Islet precursor cell (in vitro differentiated cells): ENCODE measurements at places on chromosomes 4 and X.

GRCh38 chrX:13939741-13940597, 89.7 kb downstream of the GEMIN8 start:
- no peak for DNase-seq

- peak; percentile 58 for DNase-seq
Observed at GRCh38 chrX:18354369-18355223, at the start of gene SCML2. TSS of gene SCML2 (minus strand) at chrX:18354688. CDS start at chrX:18334071, 20,617 bp downstream.

- DNase-seq = no peak
Observed at GRCh38 chrX:100915562-100915961, 13.2 kb downstream of the XKRX start.

DNA sequence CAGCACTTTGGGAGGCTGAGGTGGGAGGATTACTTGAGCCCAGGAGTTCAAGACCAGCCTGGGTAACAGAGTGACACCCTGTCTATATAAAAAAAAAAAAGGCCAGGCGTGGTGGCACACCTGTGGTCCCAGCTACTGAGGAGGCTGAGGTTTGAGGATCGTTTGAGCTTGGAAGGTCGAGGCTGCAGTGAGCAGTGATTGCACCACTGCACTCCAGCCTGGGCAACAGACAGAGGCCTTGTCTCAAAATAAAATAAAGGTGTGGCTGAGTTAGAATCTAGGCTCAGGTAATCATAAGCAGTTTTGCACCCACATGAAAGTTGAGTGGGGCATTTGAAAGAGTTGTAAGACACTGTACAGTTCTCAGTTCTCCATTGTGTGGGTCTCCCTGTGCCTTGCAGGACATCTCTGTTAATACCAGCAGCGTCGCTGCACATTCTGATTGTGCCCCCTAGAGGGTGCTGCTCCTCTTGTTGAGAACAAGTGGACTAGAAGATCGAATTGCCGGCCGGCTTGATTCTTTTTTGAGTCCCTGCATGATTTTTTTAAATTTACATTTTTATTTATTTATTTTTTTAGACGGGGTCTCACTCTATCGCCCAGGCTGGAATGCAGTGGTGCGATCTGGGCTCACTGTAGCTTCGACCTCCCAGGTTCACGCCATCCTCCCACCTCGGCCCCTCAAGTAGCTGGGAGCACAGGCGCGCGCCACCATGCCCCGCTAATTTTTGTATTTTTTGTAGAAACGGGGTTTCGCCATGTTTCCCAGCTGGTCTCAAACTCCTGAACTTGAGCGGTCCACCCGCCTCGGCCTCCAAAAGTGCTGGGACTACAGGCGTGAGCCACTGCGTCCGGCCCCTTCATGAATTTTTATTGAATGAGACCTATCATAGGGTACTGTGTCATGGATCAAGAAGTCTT, 73.6 kb upstream of the RBMX start:
- DNase-seq = peak; percentile 86

- no peak for DNase-seq
Observed at GRCh38 chr4:1842993-1843448, 12.9 kb downstream of the LETM1 start.

DNA sequence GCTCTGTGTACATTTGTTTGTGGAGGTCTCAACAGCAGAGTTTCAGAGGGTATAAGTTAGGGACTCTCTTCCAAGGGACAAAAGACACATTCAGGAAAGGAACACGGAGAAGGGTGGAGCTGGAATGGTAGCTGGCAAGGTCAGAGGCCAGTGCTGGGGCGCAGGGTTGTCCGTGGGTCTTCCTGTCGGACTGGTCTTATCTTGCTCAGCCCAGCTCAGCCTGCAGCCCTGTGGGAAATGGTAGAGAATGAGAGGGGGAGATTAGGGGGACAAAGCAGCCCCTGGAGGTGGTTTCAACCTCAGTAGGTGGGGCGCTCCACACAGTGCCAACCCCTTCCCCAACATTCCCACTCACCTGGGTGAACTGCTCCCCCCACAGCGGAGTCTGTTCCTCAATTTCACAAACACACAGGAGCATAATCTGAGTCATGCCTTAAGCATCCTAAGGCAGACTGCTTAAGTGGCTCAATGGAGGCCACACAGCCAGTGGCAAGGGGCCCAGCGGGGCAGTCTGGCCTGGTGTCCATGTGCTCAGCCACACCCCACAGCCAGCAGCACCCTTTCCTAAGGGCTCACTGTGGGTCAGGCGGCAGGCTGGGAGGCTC, 6.9 kb upstream of the HDAC6 start:
- peak; percentile 88 for DNase-seq

DNA sequence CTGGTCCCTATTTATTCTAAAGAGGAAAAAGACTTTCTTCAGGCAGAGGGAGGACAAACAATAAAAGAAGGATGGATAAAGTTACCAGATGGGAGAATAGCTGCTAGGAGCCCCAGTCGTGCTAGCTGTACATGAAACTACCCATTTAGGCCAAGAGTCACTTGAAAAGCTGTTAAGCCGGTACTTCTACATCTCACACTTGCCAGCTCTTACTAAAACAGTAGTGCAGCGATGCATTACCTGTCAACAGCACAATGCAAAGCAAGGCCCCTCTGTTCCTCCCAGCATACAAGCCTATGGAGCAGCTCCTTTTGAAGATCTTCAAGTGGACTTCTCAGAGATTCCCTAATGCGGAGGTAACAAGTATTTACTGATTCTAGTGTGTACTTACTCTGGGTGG, 1138.8 kb downstream of the ARAP2 start:
- DNase-seq = peak; percentile 54

DNA sequence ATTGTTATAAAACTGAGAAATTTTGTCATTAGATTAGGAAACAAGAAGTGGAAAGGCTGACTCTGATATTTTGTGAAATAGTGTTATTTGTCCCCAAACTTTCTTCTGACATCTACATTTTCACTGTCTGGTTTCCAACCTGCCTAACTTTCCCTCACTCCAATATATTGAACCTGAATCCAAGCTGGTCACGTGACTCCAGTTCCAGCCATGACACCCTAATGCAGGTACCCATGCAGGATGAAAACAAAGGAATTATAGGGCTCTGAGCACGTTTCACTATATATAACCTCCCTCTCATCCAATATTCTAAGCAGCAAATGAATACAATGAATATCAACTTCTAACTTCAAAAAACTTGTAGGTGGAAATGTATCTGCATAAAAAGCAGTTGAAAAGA, 231.6 kb downstream of the TLL1 start:
- DNase-seq = no peak

GRCh38 chr4:1623400-1623799, 60.7 kb downstream of the FAM53A start:
- DNase-seq = no peak

DNA sequence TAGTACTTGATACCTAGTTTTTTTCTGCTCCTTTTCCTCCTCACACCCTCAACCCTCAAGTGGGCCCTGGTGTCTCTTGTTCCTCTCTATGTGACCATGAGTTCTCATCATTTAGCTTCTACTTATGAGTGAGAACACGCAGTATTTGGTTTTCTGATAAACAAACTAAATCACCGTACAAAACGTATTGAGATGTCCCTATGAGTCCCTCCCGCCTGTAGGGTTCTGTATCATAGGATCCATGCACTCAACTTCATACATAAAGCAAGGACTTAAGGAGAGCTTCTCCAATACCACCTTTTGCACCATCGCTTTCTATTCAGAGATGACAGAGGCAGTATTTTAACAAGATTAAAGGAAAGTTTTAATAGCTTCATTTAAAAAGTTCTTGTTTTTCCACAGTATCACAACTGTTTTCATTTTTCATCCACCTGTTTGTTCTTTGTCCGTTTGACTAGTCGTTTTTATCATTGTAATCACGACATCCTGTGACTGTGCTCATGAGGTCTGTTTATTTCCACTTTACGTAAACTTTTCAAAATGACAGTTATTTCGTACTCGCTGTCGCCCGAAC, 457 bp upstream of the RAB9A start:
- DNase-seq = no peak

DNA sequence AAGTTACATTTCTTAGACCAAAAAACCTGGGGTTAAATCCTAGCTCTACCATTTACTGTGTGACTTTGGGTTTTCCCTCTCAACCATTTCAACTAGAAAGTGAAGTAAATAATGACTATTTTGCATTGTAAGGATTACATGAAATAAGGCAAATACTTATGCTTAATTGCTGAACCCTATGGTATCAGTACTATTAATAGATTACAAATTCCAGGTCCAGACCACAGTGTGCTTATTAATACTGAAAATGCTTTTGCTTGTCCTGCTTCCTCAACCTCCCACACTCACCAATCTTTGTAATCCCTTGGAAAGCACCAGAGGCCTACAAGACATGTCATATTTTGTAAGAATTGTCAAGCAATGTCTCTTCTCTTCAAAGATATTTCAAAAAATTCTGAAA, 456.5 kb downstream of the SPOCK3 start:
- no peak for DNase-seq

- no peak for DNase-seq
Observed at GRCh38 chr4:43452948-43453347, 560.4 kb downstream of the GRXCR1 start.

DNA sequence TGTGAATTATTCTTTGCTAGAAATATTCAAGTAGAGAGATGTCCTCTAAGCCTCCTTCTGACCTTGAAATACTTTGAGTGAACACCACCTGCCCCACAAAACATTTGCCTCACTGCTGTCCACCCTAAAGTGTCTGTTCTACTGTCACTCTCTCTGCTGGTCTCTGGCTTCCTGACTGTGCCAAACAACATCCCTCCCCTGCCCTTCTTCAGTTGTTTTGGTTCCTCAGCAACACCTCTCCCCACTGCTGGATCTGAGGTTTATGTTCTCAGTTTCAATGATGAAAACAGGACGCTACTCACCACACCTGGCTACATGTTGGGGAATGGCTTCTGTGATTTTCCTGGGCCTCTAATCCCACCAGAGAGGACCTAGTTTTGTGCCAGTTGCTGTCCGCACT, 456.9 kb downstream of the BCOR start:
- DNase-seq = no peak

DNA sequence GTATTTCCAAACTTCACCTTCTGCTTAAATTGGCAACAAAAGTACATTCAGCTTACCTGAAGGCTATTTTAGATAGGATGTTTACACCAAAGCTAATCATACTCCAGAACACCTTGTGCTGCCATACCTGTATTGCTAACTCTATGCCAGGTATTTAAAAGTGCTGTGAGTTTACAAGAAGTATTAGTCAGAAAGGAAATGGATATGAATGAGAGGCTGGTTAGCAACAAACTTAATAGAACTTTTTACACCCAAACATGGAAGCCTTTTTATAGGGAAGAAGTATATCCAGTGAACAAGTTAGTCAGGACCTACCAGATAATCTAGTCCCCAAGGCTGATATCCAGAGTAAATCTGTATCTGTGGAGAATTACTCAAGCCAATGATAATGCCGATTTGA, 131.2 kb upstream of the SPRY1 start:
- no peak for DNase-seq

- peak; percentile 87 for DNase-seq
Observed at GRCh38 chr4:25859429-25860148, 3.2 kb downstream of the SEL1L3 start.

DNA sequence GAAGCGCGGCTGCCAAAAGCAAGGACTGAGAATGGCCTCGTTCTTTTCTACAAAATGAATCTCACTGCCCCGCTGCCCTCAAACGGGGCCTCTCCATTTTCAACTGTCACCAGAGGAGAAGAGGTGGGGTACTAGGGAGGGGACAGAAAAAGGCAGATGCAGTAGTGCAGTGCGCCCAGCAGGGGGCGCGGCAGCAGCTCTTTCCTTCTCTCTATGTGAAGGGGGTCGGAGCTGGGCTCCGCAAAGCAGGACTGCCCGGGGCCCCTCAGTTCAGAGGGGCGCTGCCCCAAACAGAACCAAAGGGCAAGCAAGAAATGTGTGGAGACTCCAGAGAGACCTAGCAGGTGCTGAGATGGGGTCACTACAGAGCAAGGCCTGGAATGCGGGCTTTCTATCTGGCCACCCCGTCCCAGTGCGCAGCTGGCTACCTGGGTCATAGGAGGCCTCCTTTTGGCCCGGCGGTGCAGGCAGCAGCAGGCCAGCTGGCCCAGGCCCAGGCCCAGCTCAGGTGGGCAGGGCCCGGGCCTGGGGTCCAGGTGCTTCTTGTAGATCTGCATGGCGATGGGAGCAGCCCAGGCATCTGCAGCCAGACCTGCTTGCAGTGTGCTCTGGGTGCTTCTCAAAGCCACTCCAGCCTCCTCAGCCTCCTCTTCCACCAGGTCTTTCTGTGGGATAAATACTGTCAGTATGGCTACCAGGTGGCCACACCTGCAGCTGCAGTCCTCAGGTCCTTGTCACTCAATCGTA, 5.9 kb downstream of the IRAK1 start:
- DNase-seq = no peak

- peak; percentile 68 for DNase-seq
Observed at GRCh38 chrX:19514791-19515614, at the start of gene MAP3K15. TSS of gene MAP3K15 (minus strand) at chrX:19515508. CDS start at chrX:19515261, 247 bp downstream.

DNA sequence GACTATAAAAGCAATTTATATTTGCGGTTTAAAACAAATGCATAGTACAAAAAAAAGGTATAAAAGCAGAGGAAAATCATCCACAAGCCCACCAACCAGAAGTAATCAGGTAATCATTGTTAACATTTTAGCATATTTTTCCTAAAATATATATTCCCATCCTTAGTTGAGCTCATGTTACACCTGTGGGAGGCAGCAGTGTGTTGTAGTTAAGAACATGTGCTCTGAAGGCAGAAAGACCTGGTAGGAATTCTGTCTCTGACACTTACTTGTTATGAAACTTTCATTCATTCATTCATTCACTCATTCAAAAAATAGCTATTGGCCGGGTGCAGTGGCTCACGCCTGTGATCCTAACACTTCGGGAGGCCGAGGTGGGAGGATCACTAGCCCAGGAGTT, 15.4 kb upstream of the CDKL5 start:
- no peak for DNase-seq

- DNase-seq = no peak
Observed at GRCh38 chr4:183205193-183205592, 106.1 kb downstream of the WWC2 start.

GRCh38 chr4:85496126-85496849, 21.3 kb downstream of the ARHGAP24 start:
- no peak for DNase-seq

DNA sequence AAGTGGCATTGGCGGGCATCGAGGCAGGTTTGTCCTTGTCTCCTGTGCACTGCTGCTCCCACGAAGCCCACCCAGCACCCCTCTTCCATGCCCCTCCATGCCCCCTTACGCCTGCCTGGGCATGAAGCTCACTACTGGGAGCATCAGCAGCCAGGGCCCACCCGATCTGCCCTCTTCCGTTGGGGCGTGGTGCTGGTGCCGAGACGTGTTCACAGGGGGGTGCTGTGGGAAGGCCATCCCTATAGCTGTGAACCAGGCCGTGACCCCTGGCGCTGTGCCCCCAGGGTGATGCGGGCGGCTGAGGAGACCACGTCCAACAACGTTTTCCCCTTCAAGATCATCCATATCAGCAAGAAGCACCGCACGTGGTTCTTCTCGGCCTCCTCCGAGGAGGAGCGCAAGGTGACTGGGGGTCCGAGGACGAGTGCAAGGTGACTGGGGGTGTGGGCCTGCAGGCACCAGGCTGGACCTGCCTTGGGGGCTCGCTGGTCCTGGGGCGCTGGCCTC, 19.3 kb upstream of the ADD1 start:
- no peak for DNase-seq

DNA sequence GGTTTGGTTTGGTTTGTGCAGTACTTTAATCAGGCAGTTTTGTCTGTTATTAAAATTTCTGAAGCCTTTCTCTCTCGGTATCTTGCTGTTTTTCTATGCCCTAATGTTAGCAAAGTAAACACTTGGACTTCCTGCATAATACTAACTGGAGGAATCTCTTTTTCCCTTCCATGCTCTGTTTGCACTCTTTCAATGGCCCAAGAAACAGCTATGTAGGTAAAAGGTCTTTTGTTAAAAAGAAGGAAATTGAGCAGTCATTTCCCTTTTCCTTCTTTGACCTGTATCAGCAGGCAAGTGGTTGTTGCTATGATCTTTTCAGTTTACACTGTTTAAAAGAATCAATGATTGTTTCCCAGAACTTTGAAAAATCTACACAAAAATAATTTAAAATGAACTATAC, 82.7 kb downstream of the CCSER1 start:
- no peak for DNase-seq
